ENCODE measurements at places on chromosomes 4 and X.

GRCh38 chr4:174120446-174121295 is 162.8 kb downstream of the FBXO8 start:
- DNase-seq, result no peak

DNA sequence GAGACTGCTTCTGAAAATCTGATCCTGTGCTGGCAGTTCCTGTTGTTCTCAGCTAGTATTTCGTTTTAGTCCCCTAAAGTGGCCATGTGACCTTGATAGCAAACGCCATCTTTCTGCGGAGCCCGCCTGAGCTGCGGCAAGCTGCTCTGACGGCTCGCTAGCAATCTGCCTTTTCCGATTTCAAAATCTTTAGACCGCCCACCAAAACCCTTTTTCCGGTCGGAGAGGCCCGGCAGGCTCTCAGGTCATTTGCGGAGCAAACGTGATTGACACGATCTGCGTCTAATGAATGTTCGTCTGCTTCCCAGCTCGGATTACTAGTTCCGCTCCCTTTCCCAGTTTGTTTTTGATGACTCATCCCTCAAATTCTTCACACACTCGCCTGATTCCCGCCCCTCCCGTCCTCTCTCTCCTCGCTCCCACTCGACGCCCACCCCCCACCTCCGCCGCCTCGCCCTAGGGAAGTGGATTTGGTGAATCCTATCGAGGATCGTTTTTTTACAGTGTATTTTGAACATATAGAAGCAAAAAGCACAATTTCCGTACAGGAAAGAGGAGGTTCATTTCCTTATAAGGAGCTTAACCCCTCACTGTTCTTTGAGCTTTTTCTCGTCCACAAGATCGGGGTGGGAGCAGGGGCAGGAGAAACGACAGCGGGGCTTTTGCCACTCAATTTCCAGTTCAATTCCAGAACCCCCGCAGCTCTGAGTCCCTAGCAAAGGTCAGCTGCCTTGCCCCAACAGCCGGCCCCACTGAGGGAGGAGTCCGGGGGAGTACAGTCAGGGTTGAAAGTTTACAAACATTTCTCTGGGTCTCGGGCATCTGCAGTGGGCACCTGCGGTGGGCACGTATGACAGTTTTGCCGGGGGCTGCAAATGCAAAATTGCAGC is 37.5 kb downstream of the NLGN3 start:
- DNase-seq, result peak; percentile 68

DNA sequence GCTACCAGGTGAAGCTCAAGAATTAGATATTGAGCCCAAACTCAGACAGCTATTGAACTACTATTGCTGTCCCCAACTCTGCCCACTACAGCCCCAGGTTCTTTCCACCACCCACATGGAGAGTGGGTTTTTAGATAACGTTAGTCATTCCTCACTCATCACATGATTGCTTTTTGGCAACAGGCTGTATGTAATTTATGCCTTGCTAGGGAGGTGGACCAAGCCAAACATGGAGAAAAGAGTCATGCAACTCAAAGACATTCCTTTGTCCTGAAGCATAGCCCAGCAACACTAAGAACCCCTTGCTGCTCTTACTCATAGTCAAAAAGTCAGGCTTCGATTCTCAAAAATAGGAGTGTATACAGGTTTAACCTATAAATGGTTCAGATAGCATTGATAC is 275.9 kb upstream of the VCX3A start:
- DNase-seq, result no peak

DNA sequence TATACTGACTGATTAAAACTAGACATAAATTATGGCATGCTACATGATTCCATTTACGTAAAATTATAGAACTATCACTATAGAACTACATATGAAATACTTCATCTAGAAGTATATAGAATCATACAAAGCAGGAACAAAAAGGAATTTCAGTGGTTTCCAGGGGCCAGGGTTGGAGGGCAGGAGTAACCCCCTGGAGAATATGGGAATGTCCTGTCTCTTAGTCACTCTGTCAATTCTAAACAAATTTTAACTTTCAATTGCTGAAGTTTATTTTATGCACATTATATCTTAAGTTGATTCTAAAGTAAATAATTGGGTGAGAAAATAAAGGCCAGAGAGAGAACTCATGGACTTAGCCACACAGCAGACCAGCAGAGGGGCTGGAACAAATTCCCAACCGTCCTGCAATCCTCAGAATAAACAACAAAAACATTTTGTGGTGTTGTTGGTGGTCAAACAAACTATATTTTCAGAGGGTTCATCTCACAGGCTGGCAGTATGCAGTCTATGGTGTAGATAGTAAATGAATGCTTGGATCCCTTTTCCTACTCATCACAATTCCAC is 476.9 kb upstream of the SLIT2 start:
- DNase-seq, result no peak

DNA sequence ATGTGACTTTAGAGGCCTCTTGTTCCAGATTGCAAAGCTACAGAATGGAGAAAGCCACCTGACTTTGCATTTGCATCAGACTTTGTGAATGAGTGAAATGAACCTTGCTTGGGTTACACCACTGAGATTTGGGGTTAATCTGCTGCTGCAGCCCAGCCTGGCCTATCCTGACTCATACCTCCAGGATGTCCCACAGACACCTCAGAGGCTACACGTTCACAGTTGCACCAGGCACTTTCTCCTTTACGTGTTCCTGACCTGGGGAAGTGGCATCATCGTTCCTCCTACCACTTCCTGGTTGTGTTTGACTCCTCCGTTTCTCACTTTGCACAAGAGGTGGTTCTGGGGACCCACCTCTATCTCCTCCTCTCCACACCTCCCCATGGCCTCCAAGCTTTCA is 9.2 kb upstream of the SORCS2 start:
- no peak for DNase-seq
